ENCODE measurements at places on chromosomes 6 and 20.

- no peak for DNase-seq
These were observed 900.0 kb downstream of the KIF16B start for GRCh38 chr20:15673206-15673605.

GRCh38 chr6:136426627-136427377 is 123.4 kb downstream of the MAP7 start:
- no peak for DNase-seq

GRCh38 chr6:56314683-56315523 is 67.5 kb upstream of the COL21A1 start:
- DNase-seq: peak; percentile 61

- no peak for DNase-seq
These were observed 142.1 kb downstream of the CD83 start for GRCh38 chr6:14259594-14260152.

DNA sequence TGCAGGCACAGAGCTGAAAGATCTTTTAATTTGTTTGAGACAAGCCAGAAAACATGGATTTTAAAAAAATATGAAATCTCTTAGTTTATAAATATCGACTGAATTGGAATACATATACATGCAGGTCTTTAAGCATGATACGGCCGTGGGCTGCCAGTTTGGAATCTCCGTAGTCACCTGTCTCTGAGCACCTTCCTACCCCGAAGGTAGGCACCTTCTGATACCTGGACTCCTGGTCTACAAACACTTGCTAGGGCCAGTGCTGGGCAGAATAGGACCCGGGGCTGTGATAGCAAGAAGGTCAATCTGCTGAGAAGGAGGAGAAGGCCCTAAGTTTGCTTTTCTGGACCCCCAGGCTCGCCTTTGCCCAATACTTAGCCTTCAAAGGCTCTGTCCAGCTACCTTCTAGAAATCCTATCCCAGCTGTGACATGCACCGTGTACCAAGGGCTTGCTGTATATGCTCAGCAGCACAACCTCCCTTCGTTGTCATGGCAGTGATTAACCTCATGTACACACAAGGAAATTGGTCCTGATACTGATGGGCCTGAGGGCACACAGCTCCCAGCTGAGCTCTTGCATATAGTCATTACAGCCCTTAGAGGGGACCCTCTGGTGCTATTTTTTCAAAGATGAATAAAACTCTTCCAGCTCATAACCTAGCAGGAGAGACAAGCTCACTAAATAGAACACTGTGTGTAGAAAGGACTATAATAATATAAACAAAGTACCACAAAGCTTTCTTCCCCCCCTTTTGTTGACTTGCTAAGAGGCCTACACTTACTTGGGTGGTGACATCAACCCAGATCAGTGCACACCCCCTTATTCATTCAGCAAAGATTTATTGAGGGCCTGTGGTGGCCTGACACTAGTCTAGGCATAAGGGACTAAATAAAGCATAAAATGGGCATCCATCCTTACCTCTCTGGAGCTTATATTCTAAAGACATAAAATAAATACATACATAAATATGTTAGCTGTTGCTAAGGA is 17.7 kb downstream of the SNPH start:
- no peak for DNase-seq

GRCh38 chr20:54029176-54029575 is 41.2 kb downstream of the BCAS1 start:
- no peak for DNase-seq

- DNase-seq: no peak
These were observed 39.3 kb downstream of the GFOD1 start for GRCh38 chr6:13447949-13448724.

DNA sequence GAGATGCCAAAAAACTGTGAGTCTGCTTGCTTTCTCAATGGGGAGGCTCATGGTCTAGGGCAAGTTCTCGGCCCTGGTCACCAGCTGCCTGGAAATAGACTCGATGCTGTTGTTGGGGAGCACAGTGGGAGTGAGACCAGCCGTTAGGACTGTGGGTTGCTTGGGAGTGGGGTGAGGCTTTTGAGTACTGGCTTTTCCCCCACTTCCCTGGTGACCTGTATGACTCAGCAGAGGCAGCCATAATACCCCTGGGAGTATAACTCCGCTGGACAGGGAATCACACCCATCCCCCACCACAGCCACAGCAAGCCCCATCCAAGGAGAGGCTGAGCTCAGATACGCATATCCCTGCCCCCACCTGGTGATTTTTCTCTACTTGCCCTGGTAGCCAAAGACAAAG is 48.9 kb upstream of the OGFRL1 start:
- DNase-seq: peak; percentile 61

GRCh38 chr6:107114213-107114925 is 946 bp downstream of the BEND3 start:
- peak; percentile 91 for DNase-seq

GRCh38 chr6:718345-718744 is 25.4 kb upstream of the EXOC2 start:
- no peak for DNase-seq

DNA sequence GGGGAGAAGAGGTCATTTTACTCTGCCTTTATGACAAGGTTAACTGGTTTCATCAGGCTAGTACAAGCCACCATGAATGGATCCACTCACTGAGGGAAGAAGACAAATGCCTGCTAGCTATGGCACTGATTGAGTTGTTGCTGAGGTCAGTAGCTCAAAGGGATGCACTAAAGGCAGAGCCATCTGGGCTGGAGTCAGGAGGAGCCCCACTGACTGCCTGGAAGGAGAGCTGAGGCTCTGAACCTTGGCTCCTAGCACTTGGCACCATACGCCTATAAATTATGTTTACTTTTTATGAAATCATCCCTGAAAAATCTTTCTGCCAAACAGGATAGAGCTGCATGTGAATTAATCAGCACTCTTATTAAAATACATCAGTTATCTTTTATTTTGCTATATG is 104.6 kb downstream of the DTD1 start:
- DNase-seq: no peak

DNA sequence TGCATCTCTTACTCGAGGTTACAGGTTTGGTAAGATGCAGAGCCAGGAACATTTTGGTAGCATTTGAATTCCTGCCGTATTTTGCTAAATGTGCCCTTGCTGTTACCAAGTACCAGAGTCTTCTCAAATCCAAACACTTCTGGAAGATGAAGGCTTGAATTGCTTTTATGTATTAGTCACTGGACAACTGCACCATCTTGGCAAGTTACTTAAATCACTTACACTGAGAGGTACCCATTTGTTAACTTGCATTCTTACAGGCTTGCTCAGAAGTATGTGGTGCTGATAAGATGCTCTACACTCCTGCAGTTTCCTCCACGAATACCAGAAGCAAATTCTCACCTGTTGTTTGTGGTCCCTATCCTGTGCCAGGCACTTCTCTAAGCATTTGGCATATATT is 12.7 kb downstream of the IL22RA2 start:
- DNase-seq: peak; percentile 40

DNA sequence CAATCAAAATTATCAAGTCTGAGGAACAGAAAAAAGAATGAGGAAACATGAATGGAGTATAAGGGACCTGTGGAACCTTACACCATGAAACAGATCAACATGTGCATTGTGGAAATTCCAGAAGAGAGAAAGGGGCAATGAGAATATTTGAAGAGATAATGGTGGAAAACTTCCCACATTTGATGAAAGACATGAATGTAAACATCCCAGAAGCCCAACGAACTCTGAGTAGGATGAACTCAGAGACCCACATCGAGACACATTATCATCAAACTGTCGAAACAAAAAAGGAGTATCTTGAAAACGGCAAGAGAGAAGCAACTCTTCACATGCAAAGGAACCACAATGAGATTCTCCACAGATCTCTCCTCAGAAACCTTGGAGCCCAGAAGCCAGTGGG is 371.1 kb downstream of the CDKAL1 start:
- no peak for DNase-seq

DNA sequence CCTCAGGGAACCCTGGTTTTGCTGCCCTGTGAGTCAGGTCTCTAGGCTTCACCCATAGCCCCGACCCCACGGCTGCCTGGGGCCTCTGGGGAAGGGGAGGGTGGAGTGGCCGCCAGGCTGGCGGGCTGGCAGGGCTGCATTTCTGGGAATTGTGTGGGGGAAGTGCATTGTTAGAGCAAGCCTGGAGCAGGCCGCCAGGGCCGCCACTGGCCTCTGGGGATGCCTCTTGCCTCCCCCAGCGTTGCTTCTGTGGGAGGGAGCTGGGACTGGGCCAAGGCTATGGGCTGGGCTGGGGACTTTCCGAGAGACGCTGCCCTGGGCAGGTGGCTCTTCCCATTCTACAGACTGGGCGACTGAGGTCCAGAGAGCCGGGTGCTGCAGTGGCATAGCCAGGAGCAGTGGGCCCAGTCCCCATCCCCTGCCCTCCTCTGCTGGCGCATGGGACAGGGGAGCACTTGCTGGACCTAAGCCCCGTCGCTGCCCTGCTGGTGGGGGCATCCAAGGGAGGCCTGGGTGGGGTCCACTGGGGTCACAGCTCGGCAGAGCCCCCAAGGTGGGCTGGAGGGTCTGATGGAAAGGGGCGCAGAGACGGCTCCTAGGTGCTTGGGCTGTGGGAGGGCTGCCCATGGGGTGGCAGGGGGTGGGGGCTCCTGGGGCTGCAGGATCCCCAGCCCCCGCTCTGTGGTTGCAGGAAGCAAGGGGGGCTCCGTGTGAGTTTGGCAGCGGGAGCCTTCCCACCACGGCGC is 6.6 kb upstream of the SOX18 start:
- peak; percentile 68 for DNase-seq

DNA sequence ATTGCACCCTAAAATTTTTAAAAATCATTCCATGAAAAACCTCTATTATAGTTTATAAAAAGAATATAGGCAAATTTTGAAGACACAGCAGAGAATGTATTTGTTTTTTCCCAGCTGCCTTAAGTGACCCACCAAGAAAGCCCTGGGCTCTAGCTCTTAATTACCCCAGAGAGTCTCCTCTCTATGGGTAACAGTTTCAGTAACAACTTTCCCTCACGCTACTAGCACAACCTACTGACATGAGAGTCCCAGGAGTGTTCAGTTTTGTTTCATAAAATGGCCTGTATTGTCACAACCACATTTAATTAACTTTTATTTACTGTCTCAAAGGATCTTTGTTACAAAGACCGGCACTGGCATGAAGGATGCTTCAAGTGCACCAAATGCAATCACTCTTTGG is 41.5 kb downstream of the FHL5 start:
- no peak for DNase-seq

DNA sequence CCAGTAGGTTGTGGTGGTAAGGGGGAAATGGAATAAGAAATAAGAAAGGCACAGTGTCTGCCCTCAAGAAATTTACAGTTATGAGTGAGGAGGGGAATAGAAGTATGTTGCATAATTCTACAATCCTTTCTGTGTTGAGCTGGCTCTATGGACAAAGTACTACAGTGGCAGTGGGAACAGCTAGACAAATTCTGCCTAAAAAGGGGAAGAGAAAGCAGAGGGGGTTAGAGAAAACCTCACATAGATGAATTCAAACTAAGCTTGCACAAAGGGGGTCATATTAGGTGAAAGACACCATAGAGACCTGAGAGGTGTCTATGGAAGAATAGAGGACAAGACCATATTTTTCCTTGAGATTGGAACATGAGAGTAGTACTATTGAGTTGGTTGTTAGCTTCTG is 146.9 kb upstream of the VGLL2 start:
- no peak for DNase-seq

GRCh38 chr6:15020119-15020770 is 225.6 kb upstream of the JARID2 start:
- no peak for DNase-seq

DNA sequence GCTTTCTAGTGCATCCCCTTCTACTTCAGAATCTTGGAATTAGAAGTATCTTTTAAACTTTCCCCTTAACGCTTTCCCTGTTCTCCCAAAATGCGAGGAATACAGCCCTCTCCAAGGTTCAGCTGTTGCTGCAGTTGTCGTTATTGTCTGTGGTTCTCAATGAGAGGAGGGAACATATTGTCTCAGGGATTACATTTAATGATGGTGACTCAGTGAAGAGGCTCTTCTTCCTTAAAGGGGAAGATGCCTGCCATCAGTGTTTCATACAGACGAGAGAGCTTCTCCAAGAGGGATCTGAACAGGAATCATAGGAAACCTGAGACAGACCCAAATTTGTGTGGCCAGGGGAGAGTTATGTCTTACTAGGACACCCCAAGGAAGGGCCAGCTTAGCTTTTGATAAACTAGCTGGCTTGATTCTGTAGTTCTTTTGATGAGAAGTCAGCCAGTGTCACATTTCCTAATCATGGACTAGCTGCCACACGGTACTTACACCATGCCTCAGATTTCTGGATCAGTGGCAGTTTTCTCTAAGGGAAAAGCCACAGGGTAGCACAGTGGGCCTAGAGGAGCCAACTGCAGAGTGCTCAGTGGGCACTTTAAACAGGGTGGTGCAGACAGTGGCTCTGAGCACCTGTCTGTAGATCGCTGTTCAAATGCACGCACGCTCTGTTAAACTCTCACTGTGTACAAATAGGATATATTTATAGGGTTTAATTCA is 59.7 kb upstream of the TMEM181 start:
- DNase-seq: no peak

GRCh38 chr6:1496092-1496491 is 106.7 kb downstream of the FOXF2 start:
- DNase-seq: no peak

GRCh38 chr6:141165002-141165665 is 967.6 kb upstream of the GJE1 start:
- DNase-seq: no peak

- DNase-seq: no peak
These were observed 8.7 kb upstream of the GTF3C6 start for GRCh38 chr6:110949679-110950285.

- DNase-seq: no peak
These were observed 116.0 kb upstream of the JARID2 start for GRCh38 chr6:15129887-15130286.

DNA sequence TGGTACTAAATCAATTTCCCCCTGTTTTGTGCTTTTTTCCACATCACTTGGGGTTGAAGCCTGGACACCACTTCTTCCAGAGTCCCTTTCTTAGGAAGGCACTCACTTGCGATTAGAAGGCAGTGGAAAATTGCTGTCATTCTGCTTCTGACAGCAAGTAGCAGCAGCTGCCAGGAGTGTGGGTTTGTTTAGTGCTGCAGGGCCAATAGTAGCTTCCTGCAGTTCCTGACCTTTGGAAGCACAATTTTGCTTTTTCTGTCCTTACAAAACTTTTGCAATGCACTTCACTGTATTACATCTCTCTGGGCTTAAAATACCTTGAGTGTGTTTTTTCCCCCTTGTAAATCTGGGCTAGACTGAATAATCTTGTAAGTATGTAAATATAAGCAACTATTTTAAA is 12.5 kb upstream of the HLA-DRA start:
- DNase-seq: no peak

DNA sequence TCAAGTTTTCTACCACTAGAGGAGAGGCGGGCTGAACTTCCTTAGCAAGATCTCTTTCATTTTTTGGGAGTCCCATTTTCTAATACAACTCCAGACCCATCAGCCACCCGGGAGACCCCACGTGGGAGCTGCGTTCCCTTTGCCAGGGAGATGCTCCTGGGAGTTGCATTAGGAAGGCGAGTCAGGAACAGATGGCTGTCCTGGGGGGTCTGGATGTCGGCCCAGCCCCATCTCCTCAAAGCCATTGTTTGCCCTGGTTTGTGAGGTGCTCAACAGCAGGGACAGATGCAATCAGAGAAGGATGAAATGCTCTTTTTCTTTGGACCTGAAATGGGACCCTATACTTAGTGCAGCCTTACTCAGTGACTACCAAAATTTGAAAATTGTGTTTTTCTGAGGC is 39.4 kb downstream of the CARMIL1 start:
- no peak for DNase-seq

All from Daoy (cell line).